ENCODE measurements at places on chromosomes 7 and 10. TPM values are rescaled to one million over a fixed set of nuclear protein-coding genes. Genes with fewer than 3 reads are reported as not detected.

The GAD2 gene
- not detected for polyA plus RNA-seq

The NAMPT gene
- polyA plus RNA-seq, result 19.4 TPM

The ELN gene
- polyA plus RNA-seq, result not detected

The SYT15B gene
- polyA plus RNA-seq, result not detected

The HERPUD2 gene
- polyA plus RNA-seq, result 58.6 TPM

The EPDR1 gene
- polyA plus RNA-seq, result 0.63 TPM

The INHBA gene
- polyA plus RNA-seq, result not detected

The FGFR2 gene
- polyA plus RNA-seq, result not detected

The OR2A1 gene
- not detected for polyA plus RNA-seq

The NKX1-2 gene
- not detected for polyA plus RNA-seq

The EEPD1 gene
- 1.9 TPM for polyA plus RNA-seq

The TSPAN12 gene
- not detected for polyA plus RNA-seq
